OCI-LY7 (cell line): ENCODE measurements at places on chromosomes 5 and 9. TPM values are rescaled to one million over a fixed set of nuclear protein-coding genes. Genes with fewer than 3 reads are reported as not detected.

The PCDHGB6 gene
- total RNA-seq = 4.1 and 4.5 TPM in 2 replicates

GRCh38 chr5:172162323-172162986 is 25.6 kb downstream of the STK10 start:
- DNase-seq = no peak

GRCh38 chr9:96867079-96867804 is 12.9 kb upstream of the ZNF782 start:
- DNase-seq = no peak

The MORN5 gene
- total RNA-seq = not detected in 2 replicates

DNA sequence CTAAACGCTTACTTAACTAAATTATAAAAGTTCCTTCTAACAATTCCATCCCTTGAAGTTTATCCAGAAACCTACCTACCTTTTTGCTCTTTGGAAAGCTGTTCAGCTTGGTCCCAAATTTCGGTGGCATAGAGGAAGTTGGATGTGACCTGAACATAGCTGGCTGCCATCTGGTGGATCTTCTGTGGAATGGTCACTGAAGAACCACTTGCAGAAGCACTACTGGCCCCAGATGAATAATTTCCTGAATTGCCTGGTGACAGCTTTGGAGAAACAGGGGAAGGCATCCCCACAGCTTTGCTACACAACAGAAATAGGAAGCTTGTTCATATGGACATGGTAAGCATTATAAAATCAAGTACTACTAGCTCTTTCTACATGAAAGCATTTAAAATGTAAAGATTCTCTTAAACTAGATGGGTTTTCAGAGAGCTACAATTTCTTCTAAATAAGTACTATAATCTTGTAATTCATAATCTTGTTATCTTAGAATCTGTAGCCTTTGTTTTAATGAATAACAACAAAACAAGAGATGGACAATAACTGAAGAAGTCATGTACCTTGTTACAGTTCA is 9.9 kb downstream of the LEAP2 start:
- DNase-seq = peak; percentile 60

DNA sequence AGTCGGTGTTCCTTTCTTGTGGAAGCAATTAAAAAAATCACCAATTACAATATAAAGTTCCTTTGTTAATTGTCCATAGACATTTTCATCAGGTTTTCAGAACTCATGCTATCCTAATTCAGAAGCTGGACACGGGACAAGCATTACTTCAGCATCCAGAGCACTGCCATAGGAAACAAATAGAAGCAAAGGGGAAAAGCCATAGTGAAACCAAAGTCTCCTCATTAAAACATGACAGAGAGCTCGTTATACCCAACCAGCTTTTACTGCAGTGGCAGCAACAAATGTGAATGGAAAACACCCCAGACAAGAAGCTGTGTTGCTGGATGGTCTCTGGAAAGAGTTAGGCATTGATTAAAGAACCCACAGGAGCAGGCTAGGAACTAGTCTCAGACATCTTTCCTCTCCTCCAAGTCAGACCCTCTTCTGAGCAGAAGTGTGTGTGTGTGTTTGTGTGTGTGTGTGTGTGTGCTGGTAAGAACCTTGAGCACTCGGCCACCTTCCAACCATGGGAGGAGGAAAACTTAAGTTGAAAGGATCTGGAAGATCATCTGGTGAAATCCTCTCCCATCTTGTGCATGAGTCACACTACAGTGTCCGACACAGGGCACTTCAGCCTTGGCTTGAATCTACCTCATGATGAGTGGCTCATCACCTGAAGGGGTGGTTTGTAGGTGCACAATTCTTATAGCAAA is 162.6 kb upstream of the ADAMTS16 start:
- DNase-seq = no peak

GRCh38 chr5:95331358-95331757 is 46.5 kb upstream of the MCTP1 start:
- no peak for DNase-seq

GRCh38 chr9:109652971-109653370 is 127.0 kb upstream of the PALM2AKAP2 start:
- DNase-seq = no peak

GRCh38 chr5:56123531-56124243 is 109.4 kb downstream of the ANKRD55 start:
- DNase-seq = no peak
